ENCODE measurements at places on chromosomes 4 and X.

DNA sequence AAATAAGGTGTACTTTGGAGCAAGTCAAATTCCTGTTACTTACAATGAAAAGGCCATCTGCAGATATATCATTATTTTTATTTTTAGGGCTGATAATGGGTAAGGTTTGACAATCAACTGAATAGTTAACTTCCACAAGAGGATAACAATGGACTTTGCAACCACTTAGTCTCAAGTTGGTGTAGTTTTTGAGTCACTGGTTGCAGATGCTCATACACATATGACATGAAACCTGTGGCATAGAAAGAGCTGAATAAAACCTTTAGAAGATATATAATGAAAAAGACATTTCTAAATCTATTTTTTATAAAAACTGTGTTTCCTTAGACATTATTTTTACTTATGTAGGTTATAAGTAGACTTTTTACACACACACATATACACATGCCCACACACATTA is 2110.9 kb downstream of the PCDH7 start:
- DNase-seq = no peak

- DNase-seq = no peak
These were observed 348.8 kb downstream of the GASK1B start for GRCh38 chr4:157824021-157824420.

DNA sequence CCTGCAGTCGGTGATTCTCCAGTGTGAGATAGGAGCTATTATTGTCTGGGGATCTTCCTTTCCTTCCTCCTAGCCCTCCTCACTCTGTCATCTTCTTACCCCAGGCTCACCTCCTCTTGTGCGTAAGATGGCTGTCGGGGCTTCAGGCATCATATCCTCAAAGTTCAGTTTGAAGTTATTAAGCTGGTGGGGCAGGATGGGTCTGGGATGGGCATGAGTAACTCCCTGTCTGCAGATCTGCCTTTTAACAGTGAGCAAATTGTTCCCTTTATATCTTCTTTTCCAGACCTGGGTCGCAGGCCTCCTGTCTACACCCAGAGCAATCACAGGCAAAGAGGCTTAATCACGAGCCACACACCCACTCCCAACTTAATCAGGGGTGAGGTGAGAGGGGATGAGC is 900 bp upstream of the MTMR1 start:
- DNase-seq = no peak

- no peak for DNase-seq
These were observed 15.8 kb downstream of the CAMK2D start for GRCh38 chr4:113745711-113746110.

DNA sequence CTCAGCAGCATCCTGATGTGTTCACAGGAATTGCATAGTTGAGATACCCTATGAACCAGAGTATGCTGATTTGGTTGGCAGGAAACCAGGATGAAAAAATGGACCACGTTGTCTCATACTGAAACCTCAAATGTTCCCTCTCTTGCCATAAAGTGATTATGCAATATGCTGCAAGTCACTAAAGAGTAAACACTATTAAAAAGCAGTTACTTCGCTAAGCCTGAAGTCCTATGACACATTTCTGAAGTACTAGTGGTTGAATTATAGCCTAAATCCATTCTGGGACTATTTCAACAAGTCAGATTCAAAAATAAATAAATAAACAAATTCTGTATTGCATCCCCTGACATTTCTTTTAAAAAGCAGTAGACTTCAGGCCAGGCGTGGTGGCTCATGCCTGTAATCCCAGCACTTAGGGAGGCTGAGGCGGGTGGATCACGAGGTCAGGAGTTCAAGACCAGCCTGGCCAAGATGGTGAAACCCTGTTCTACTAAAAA is 106.0 kb upstream of the NAP1L5 start:
- no peak for DNase-seq

DNA sequence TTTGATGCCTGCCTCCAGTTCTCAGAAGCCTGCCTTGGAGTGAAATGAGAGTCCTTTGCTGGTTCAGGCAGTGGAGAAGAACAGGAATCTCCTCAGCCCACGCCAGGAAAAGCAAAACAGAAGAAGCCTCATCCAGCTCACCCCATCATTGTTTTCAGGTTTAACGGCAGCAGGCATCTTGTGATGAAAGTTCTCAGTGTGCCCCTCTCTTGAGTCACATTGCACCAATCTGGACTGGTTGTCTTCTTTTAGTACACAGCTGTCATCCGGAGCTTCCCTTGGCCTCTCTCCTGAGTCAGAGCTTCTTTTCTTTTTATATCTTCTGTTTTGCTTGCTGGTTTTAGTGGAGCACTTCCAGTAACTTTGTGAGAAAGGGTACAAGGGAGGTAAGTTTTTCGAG is 50.9 kb downstream of the TSPAN7 start:
- DNase-seq = no peak

GRCh38 chr4:112410364-112410763 is 105.6 kb downstream of the NEUROG2 start:
- DNase-seq = no peak

GRCh38 chr4:140136509-140136908 is 17.5 kb downstream of the MAML3 start:
- DNase-seq = no peak

- no peak for DNase-seq
These were observed 121.4 kb downstream of the RNF150 start for GRCh38 chr4:141011901-141012315.

DNA sequence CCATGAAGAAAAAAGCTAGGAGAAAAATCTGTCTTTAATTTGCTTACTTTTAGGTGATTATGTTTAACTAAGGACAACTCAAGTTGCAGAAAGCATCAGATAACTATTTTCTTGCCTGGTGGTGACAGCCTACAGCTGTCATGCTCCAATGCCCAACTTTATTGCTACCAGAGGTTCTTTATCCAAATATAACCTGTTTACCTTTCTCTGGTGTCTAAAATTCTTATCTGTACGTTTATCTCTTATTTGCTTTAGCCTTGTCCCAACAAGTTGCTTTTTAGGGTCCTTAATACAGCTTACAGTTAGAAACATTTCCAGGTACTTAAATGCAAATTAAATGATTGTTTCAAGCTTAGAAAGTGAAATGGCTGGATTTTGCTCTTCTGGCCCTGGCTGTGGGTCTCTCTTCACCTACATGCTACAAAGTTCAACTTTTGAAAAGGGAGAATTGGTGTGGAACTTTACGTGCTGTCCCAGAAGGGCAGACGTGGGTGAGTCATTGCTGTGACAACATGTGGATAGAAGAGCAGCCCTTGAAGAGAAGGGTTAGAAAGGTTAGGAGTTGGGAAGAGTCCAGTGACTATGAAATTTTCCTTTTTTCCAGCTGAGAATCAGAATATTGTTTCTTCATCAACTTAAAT is 60.7 kb downstream of the HPGD start:
- no peak for DNase-seq

DNA sequence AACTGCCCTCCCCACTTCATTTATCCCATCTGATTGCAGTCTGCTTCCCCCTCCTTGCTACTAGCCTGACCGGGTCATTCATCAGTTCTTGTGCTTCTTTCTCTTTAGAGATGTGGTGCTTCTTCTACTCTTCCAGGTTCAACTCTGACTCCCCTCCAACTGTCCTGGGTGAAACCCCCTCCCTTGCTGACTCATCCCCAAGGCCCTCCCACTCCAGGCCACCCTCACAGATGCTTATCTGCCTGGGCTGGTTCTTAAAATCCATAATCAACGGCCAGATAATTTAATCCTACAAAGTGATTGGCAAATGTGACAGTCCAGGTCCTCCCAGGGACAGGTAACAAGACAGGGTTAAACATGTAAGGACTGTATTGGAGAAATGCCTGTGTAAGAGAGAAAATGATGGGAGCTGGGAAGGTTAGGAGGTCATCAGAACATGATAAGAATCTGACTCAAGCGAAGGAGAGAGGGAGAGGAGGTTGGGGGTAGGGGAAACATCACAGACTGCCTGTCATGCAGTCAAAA is 182.8 kb upstream of the C1QTNF7 start:
- DNase-seq = no peak

GRCh38 chr4:93409035-93409434 is 419.5 kb upstream of the ATOH1 start:
- no peak for DNase-seq

Data from stimulated activated CD4-positive, alpha-beta T cell treated with anti-CD3 and anti-CD28 coated beads, TNF-alpha, amount 100 ng/mL, for 1 hour (primary cell).